ENCODE measurements at places on chromosomes 5 and 9.

GRCh38 chr5:87899721-87900131 is 368.9 kb downstream of the TMEM161B start:
- H3K4me3 ChIP-seq, result no peak overlapping the region
- H3K36me3 ChIP-seq, result no peaks in the 10 kb centered on the region
- H3K27ac ChIP-seq, result no peak overlapping the region
- no peak for DNase-seq

DNA sequence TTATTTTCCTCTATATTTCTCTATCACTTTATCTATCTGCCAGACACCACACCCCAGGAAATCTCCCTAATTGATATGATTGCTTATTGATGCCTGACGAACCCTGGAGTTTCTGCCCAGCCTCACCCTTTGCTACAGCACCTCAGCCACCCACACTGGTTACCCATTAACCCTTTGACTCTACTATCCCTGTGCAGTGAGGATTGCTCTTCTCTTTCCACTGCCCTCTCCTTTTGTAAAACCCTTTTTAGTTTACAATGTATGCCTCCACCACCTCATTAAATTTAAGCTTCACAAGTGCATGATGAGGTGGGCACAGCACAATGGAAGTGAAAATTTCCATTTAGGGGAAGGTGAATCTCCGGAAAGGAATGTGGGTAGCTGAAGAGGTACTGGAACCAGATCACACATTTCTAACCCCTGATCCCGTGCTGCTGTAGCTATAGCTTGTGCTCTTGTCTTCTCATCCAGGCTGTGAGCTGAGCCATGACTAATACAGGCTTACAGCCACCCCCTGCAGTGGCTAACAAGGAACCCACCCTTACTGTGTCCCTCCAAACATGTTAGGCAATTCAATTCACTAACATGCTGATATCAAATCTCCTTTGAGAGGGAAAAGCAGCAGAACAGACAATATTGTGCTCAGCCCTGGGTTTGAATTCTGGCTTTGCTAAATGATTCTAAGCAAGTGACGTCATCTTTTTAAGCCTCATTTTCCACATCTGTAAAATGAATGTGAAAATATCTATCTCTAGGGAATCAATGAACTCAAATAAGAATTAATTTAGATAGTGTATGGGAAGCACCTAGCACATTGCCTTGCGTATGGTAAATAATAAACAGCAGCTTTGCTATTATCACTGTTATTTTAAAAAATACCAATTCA is 186.9 kb upstream of the TRIM32 start:
- H3K4me1 ChIP-seq, result no peaks in the 10 kb centered on the region
- no peak overlapping the region for H3K27ac ChIP-seq
- H3K4me3 ChIP-seq, result no peak overlapping the region

DNA sequence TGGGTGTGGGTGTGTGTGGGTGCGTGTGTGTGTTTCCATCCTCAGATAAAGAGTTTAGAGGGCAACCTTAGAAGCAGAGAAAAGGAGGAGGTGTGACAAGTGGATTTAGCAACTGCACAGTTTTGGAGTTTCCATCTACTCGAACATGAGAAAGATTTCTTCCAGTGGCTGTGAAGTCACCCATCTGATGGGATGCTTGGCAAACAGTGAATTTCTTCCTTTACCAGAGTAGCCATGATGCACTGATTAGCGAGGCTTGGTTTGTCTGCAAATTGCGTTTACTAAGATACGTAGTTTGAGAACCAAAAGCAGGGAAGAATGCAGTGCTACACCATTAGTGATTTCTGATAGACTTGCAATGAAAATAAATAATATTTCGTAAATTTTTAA is 791 bp upstream of the STARD4 start:
- no peaks in the 10 kb centered on the region for H3K27me3 ChIP-seq
- H3K4me3 ChIP-seq, result peak overlapping the region; percentile 99
- H3K4me1 ChIP-seq, result peaks cover 19% of the 10 kb centered on the region
- DNase-seq, result no peak
- H3K36me3 ChIP-seq, result peaks cover 5% of the 10 kb centered on the region

DNA sequence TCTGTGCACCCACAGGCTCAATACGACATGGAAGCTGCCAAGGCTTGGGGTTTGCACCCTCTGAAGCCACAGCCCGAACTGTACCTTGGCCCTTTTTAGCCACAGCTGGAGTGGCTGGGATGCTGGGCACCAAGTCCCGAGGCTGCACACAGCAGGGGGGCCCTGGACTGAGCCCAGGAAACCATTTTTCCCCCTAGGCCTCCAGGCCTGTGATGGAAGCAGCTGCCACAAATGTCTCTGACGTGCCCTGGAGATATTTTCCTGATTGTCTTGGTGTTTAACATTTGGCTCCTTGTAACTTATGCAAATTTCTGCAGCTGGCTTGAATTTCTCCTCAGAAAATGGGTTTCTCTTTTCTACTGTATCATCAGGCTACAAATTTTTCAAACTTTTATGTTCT is 82.3 kb upstream of the LPAR1 start:
- H3K36me3 ChIP-seq, result no peaks in the 10 kb centered on the region
- H3K27ac ChIP-seq, result no peak overlapping the region
- DNase-seq, result no peak
- no peak overlapping the region for H3K4me3 ChIP-seq

DNA sequence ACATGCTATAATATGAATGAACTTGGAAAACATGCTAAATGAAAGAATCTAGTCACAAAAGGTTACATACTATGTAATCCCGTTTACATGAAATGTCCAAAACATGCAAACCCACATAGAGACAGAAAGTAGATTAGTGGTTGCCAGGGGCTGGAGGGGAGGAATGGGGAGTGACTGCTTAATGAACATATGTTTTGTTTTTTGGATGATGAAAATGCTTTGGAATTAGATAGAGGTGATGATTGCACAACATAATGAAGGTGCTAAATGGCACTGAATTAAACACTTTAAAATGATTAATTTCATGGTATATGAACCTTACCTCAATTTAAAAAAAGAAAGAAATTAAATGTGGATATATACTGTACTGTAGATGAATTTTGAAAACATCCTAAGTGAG is 17.6 kb upstream of the NDFIP1 start:
- peaks cover 32% of the 10 kb centered on the region for H3K4me1 ChIP-seq
- no peak overlapping the region for H3K4me3 ChIP-seq
- H3K36me3 ChIP-seq, result no peaks in the 10 kb centered on the region
- H3K27me3 ChIP-seq, result no peaks in the 10 kb centered on the region
- H3K27ac ChIP-seq, result no peak overlapping the region

- peaks cover 3% of the 10 kb centered on the region for H3K36me3 ChIP-seq
- H3K4me3 ChIP-seq, result no peak overlapping the region
- H3K27ac ChIP-seq, result no peak overlapping the region
- peaks cover 24% of the 10 kb centered on the region for H3K27me3 ChIP-seq
- no peak for DNase-seq
- peaks cover 6% of the 10 kb centered on the region for H3K4me1 ChIP-seq
These were observed 41.3 kb upstream of the PHYKPL start for GRCh38 chr5:178273665-178274541.

DNA sequence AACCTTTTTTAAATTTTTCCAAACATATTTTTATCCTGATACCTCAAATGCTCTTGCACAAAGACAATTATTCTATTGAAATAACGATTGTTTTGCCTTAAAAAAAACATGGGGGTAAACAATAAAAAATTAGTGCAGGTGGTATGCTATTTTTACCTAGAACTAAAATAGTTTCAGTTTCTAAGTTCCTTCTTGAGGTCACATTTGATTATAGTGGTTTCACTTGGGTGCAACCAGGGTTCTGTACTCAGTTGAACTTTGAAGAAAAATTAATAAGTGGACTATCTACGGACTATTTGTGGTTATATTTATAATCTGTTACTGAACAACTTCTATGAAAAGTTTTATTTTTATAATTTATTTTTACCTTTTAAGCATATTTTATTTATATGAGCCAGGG is 387.1 kb upstream of the IZUMO3 start:
- no peak overlapping the region for H3K4me3 ChIP-seq
- H3K27ac ChIP-seq, result no peak overlapping the region
- DNase-seq, result no peak
- no peaks in the 10 kb centered on the region for H3K36me3 ChIP-seq

- H3K4me1 ChIP-seq, result peaks cover 46% of the 10 kb centered on the region
- H3K27me3 ChIP-seq, result no peaks in the 10 kb centered on the region
- peak; percentile 74 for DNase-seq
- H3K27ac ChIP-seq, result peak overlapping the region; percentile 95
- no peaks in the 10 kb centered on the region for H3K36me3 ChIP-seq
These were observed 1.3 kb downstream of the ANP32B start for GRCh38 chr9:97984188-97985057.

DNA sequence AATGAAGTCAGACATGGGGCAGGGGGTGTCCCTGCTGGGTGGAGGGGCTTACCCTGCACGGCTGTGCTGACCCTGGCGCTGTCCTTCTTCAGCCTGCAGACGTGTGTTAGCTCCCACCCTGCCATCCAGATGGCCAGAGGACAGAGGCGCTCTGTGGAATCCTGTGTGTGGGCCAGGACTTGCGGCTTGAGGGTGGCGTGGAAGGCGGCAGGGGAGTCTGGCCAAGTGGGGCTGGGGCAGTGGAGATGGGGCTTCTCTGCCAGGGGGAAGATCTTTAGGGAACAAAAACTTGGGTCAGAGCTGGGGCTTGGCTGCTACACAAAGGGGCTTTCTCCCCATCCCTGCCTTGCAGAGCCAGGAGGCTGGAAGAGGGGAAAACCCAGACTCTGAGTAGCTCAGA is 46.5 kb upstream of the SYNPO start:
- no peak overlapping the region for H3K27ac ChIP-seq
- H3K4me3 ChIP-seq, result no peak overlapping the region
- no peak for DNase-seq

- peaks cover 47% of the 10 kb centered on the region for H3K27me3 ChIP-seq
- H3K27ac ChIP-seq, result no peak overlapping the region
- H3K4me1 ChIP-seq, result peaks cover 2% of the 10 kb centered on the region
- no peak for DNase-seq
- no peaks in the 10 kb centered on the region for H3K36me3 ChIP-seq
These were observed 35.6 kb downstream of the ADRA1B start for GRCh38 chr5:159951834-159952233.

DNA sequence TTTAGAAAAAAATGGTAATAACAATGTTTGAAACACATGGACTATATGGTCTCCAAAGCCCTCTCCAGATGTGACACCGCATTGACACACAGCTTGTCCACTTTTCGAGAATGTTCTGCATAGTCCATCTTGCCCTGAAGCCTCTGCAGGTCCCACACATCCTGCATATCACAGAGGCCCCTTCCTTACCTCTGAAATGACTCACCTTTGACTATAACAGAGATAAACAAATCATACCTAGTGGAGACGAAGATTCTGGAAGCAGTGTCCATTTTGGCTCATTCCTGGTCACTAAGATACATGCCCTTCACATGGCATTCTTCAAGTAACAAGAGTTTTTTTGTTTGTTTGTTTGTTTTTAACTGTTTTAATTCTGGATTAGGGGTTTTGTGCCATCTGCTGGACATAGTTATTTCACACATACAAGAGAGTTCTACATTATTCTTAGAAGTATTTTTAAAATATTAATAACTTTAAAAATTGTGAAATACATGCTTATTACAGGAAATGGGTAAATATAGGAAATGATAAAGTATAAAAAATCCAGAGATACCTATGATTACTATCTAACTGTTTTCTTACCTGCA is 5.1 kb downstream of the ARL14EPL start:
- DNase-seq, result no peak
- H3K27ac ChIP-seq, result no peak overlapping the region
- peaks cover 53% of the 10 kb centered on the region for H3K27me3 ChIP-seq
- peaks cover 5% of the 10 kb centered on the region for H3K36me3 ChIP-seq

DNA sequence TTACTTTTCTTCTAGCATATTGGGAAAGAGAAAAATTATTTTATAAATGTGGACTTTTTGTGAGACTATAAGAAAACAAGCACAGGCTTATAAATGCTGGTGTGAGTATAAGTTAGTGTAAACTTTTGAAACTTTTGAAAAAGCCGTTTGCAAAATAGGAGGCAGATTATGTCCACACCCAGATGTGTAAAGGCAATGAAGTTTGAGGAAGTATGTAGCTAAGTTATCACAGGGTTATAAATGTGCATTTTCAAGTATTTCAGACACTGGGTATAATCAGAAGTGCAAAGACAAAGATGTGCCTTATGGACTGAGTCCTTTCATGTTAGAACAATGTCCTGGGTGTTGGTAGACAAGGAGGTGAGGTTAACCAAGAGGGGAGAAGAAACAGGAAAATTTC is 85.5 kb downstream of the ANXA1 start:
- H3K4me1 ChIP-seq, result no peaks in the 10 kb centered on the region
- peaks cover 3% of the 10 kb centered on the region for H3K36me3 ChIP-seq
- no peak overlapping the region for H3K27ac ChIP-seq
- no peak overlapping the region for H3K4me3 ChIP-seq
- no peak for DNase-seq
- peaks cover 21% of the 10 kb centered on the region for H3K27me3 ChIP-seq

DNA sequence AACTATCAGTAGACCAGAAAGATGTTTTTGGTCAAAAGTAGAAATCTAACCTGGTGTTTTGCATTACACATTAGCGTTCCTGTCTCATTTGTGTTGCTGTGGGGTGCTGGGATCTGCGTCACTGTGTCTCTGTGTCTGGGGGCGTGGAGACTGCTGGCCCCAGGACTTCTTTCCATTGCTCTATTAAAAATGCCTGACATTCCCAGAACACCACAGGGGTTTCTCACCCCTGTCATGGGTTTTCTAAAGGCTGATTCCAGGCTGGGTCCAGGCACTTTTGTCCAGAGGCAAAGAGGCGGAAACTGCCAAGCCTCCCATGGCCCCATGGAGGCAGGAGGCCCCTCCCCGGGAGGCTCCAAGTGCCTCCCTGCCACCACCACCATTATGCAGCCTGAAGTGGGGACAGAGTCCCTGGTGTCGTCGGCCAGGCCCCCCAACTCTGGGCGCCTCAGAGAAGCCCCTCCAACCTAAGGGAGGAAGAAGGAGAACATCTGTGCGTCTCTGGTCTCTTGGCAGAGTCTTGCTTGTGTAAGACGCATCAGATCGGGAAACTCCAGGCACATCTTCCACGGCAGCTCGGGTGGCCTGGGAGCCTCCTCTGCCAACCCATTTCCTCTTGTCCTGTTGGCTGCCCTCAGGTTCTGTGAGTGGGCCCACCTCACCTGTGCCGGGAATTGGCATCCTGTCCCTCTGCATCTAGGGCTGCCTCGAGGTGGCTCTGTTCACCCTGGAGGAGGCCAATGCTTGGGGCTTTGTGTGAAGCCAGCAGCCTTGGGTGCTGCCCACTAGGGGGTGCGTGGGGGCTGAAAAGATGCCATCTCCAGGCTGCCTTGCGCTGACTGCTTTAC is 13.8 kb upstream of the PLEKHG4B start:
- no peaks in the 10 kb centered on the region for H3K4me1 ChIP-seq
- peaks cover 64% of the 10 kb centered on the region for H3K27me3 ChIP-seq
- H3K36me3 ChIP-seq, result peaks cover 2% of the 10 kb centered on the region
- H3K4me3 ChIP-seq, result no peak overlapping the region

- no peaks in the 10 kb centered on the region for H3K27me3 ChIP-seq
- H3K36me3 ChIP-seq, result peaks cover 2% of the 10 kb centered on the region
- H3K4me1 ChIP-seq, result peaks cover 42% of the 10 kb centered on the region
- H3K4me3 ChIP-seq, result no peak overlapping the region
These were observed 9.8 kb downstream of the ECPAS start for GRCh38 chr9:111474385-111474784.

DNA sequence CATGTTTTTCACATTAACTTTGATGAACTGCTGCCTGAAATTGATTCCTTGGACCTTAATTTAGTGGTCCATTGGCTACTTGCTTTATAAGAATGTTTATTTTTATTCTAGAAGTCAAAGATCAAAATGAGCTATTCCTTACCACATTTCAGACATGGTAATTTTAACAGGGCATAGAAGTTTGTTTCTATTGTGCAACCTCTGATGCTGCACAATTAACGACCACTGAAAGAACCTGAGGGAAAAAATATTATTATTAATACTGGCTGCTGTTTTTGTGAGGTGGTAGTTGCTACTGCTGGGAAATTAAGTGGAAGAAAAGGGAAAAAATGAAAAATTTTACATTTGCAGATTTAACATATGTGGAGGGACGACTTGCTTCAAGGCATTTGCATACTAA is 37.9 kb upstream of the RAB3C start:
- no peaks in the 10 kb centered on the region for H3K4me1 ChIP-seq
- no peaks in the 10 kb centered on the region for H3K36me3 ChIP-seq
- no peak for DNase-seq
- H3K4me3 ChIP-seq, result no peak overlapping the region
- H3K27ac ChIP-seq, result no peak overlapping the region
